Renal pelvis (tissue), 12 donors: ENCODE measurements at places on chromosomes 13 and 19. TPM values are rescaled to one million over a fixed set of nuclear protein-coding genes. Genes with fewer than 3 reads are reported as not detected.

DNA sequence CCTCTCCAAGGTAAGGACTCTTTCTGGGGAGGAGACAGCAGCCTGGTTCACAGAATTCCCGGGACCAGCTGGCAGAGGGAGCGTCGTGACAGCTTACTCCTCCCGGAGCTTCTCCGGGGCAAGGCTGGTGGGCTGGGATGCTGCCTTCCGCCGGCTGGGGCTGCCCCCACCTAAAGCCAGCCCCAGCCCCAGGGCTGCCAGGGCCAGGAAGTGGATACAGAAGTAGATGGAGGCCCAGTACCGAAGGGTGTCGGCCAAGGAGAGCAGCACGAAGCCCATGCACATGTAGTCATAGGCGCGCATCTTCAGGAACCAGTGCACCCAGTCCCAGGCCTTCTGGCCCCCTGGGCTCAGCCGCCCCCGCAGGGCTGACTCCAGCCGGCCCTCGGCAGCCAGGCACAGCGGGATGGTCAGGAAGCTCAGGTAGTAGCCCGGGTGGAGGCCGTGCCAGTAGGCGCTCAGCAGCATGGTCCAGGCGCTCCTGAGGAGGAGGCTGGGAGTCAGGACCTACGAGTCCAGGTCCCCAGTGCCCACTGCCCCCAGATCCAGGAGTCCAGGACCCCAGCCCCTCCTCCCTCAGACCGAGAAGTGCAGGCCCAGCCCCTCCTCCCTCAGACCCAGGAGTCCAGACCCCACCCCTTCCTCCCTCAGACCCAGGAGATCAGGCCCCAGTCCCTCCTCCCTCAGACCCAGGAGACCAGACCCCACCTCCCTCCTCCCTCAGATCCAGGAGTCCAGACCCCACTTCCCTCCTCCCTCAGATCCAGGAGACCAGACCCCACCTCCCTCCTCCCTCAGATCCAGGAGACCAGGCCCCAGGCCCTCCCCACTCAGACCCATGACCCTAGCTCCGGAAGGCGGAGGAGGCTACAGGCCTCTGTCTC, 1.2 kb upstream of the TMC4 start:
- no peak for DNase-seq

GRCh38 chr19:10292206-10292788, 2.5 kb downstream of the ICAM5 start:
- DNase-seq = no peak

SLC17A7 gene
- 0.62 TPM for polyA plus RNA-seq

CLC gene
- 2.9 TPM for polyA plus RNA-seq

IRS2 gene
- 12.3 TPM for polyA plus RNA-seq

PTPRH gene
- polyA plus RNA-seq = 0.16 TPM

DNA sequence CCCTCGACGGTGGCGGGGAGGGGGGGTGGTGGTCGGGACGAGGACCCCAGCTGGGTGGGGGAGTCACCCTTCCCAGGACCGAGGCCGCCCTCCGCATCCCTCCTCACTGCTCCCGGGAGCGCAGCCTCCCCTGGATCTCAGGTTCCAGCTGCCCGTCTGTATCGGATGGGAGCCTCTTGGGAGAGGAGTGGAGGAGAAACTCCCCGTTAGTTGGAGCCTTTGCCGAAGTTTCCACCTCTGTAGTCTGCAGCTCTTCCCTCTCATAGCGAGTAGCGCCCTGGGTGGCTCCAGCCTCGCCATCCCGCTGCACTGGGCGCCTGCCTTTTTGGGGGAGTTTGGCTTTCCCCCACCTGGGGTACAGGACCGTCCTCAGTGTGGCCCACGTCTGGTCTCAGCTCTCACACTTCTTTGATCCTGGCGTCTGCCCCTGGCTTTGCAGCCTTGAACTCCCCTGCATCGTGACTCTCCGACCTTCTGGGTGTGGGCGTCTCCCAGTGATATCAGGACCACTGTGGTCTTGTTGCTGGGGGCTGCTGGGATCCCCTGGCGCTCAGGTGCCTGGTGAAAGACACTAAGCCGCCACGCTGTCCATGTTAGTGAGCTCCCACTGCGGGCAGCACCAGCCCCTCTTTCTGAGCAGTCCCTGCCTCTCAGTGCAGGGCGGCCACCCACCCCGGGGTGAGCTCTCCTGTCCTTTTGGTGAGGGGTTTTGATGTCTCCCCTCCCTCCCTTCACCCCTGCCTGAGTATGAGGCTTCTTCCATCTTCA, 1.1 kb downstream of the CNOT3 start:
- DNase-seq = no peak

DNA sequence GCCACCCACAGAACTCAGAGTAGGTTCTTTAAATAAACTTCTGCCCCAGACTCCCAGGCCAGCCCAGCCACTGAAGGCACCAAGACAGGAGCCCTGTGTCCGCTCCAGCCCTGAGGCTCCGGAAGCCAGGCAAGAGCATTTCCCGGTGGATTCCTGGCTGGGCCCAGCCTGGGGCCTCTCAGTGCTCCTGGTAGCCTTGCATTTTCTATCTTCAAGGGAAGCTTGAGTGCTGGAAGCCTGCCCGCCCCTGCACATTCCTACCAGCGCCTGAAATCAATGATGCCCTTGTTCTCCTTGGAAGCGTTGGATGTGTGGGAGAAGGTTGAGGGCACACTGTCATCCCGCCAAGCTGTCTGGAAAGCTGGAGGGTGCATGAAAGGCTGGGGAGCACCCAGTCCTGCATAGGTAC, 70.3 kb downstream of the ALOX5AP start:
- no peak for DNase-seq
